ENCODE measurements at places on chromosomes 6 and 20.

GRCh38 chr6:10838794-10839333, 525 bp upstream of the MAK start:
- no peak for DNase-seq

DNA sequence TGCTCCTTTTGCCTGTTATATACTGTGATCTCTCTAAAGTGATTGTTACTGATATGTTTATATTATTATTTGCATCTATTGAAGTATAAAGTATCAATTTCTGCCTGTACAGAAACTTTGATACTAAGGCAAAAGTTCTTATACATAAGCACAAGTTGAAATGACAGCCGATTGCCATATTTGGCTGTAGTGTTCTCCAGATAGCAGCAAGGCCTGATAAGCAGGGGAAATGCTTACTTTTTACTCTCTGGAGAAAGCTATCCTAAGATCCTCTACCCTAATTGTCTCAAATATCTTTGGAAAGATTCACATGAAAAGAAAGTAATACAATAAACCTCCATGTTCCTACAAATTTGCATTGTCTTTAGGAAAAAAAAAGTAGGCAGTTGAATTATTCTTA, 31.4 kb downstream of the SENP6 start:
- DNase-seq = no peak

DNA sequence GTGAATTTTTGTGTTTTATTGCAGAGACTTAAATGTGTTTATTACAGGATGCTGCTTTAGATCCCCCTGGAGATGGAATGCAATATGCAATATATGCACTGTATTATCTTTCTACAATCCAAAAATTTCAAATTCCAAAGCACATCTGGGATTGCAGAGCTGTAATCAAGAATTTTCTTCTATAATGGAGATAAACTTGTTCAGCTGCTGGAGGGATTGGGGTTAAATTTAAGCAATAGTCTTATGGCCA, 66.4 kb downstream of the MKKS start:
- DNase-seq = no peak

DNA sequence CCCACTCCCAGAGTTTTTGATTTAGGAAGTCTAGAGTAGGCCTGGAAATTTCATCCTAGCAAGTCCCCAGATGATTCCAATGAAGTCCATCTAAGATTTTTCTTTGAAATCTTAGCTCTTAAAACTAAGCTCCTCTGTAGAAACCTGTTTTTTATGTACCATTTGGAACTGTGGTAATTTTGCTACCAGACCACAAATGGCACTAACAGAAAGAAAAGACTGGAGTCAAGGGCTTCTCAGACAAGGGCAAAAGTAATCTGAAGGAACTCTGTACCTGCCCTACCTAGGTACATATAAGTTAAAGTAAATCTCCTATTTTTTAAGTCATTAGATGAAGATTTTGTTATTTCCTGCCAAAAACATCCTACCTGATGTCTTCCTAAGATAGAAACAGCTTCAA, 155.0 kb upstream of the HTR1E start:
- DNase-seq = no peak

DNA sequence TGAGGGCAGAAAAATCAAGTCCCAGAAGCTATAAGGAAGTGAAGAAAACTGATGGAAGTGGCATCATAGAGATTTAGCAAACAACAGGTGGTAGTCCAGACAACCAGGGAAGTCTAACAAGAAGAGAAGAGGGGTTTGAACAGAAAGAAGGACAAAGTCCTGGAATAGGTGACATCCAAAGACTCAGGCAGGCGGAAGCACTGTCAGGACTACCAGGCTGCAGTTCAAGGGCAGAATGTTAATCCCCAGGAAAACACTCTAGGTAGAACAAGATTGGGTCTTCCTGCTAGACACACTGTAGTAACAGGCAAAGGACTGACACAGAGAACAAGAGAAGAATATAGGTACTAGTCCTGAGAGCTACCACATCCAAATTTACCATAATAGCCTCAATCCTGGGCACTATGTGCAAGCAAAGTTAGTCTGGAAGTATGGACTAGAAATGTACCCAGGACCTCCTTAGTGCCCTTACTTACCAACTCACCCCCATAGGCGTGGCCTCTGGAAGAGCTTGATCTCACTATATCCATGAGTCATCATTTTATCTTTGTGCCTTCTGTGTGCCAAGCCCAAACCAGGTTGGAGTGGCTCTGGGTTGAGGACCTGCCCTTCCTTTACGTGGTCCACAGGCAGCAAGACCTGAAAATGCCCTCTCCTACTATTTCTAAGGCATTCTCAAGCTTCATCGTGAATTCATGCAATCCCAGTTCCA, 2.2 kb upstream of the EPB41L2 start:
- no peak for DNase-seq

DNA sequence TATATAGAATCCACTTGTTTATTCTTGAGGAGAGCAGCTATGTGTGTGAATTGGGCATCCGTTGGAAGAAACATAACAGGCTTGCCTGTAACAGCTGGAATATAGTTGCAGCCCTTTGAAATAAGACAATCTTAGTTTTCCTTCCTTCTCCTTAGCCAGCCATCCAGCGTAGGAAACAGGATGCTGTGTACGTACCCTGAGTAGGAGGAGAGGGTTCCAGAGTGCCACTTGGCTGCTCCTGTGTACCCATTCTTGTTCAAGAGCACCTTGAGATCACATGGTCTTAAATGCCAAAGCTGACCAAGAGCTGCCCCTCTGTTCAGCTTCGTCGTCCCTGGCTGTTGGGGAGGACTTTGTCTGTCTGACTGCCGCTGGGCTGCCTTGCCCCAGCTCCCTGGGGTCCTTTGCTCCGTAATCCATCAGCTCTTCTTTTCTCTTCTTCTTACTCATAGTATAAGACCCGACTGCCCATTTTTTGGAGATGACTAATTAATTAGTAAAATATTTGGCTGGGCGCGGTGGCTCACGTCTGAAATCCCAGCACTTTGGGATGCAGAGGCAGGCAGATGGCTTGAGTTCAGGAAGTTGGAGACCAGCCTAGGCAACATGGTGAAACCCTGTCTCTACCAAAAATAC, 49.0 kb downstream of the RREB1 start:
- DNase-seq = peak; percentile 23

DNA sequence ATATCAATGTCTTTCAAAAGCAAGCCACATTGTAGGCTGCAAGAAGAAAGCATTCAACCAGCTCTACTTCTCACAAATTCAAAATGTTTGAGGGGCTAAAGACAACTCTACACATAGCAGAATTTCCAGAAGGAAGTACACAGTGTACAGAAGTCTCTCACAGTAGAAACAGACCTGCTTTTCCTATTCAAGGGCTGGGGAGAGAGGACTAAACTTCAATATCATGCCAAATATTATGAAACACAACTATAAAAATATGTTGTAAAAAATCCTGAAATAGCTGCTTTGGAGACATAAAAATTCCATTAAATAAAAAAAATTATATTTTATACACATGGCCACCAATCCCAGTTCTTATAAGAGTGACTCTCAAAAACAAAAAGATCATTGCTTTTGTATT, 70.8 kb upstream of the IPCEF1 start:
- DNase-seq = no peak

DNA sequence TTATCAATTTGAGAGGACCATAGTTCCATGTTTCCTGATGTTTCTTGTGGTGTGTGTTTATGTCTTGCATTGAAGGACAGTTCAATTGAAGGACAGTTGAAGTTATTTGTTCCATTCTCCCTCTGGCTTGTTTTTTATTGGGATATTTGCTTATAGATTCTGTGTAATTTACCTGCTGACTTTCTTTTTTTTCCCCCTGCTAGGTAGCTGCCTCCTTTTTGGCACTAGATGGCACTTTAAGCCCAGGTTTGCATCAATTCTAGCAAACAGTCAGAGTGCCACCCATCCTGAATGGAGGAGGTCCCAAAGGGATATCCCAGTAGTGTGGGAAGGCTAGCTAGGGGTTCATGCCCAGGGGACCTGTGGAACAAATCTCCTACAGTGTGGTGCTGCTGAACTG, 78.1 kb downstream of the CFAP61 start:
- no peak for DNase-seq

GRCh38 chr6:116783852-116784251, 18.3 kb upstream of the FAM162B start:
- DNase-seq = no peak

- no peak for DNase-seq
Measured at GRCh38 chr6:118725944-118726343, 74.6 kb upstream of the CEP85L start.

DNA sequence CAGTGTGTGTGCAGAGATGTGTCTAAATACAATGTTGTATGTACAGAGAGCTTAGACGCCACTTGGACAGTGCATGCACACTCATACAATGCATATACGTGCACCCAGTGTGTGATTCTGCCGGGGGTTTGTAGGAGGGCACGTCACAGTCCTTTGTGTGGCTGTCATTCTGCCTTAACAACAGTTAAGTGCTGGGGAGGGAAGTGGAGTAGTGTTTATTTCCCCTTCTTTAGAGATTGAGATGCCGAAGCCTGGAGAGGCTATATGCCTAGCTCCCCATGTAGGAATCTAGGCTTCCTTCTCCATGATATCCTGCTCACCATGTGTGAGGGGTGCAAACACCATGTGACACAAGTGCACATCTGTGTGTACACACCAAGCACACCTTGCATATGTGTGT, 38.2 kb downstream of the MDFI start:
- DNase-seq = no peak

- no peak for DNase-seq
Measured at GRCh38 chr6:18392346-18392877, 5.3 kb downstream of the RNF144B start.

- no peak for DNase-seq
Measured at GRCh38 chr6:119443993-119444641, 94.6 kb upstream of the MAN1A1 start.

GRCh38 chr6:6826095-6826901, 237.8 kb downstream of the LY86 start:
- no peak for DNase-seq

DNA sequence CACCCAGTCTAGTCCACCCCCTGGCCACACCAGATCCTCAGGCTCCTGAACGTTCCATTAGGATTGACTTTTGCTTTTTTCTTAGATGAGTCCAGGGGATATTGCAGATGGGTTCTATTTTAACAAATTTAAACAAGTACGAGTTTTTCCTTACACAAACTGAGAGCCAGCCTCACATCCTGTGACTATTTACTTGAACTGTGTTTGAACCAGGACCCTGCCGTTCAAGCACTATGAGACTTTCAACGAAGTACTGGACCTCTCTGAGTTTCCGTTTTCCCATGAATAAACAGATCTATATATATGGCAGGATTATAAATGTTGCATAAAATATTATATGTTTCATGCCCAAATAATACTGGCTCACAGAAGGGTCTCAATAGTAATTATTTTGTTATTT, 1.4 kb upstream of the METTL24 start:
- no peak for DNase-seq

DNA sequence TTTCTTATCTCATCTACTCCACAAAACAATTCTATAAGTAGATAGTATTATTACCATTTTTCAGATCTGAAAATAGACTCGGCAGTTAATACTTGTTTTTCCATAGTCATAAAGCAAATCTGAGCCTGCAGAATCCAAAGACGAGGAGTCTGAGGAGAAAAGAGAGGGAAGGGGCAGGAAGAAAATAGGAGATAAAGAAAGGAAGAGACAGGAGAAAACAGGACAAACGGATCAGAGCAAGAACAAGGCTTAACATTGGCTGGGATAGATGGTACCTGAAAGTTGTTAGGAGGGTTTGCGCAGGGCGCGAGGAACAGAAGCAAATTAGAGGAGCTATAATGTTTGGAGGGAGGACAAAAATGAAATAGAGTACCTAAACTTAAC, 639 bp upstream of the PPIL1 start:
- no peak for DNase-seq

GRCh38 chr20:49165611-49166010, 22.5 kb downstream of the STAU1 start:
- DNase-seq = no peak

- DNase-seq = peak; percentile 43
Measured at GRCh38 chr6:81169166-81169565, 583.3 kb downstream of the TENT5A start.

DNA sequence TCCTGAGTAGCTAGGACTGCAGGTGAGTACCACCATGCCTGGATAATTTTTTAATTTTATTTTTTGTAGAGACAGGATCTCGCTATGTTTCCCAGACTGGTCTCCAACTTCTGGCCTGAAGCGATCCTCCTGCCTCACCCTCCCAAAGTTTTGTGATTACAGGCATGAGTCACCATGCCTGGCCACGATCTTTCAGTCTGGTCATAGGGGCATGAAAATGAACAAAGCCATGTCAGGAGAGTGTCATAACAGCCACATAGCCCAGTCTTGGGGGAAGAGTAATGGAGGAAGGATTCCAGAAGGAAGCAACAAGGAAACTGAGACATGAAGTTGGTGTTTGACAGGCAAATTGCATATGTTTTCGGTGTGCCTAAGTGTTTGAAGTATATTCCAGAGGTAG, 17.0 kb upstream of the SNX3 start:
- no peak for DNase-seq

DNA sequence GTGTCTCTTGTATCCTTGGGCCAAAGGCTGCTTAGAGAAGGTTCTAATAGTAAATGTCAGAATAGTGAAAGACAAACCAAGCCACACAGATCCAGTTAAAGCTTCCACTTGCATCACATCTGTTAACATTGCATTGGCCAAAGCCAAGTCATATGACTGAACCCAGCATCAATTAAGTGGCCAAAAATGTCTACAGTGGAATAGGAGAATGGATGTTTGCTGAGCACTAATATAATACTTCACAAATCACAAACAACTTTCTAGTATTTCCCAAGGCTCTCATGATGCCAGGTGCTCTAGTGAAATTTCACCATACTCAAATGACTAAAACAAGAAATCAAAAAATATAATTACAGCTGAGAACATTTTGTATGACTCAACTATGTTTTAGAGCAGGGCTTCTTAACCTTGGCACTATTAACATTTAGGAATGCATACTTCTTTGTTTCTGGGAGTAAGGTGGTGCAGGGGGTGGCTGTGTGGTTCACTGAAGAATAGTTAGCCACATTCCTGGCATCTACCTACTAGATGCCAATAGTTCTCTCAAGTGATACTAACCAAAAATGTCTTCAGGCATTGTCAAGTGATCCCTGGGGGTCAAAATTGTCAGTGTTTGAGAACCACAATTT, 148.0 kb upstream of the SPTLC3 start:
- no peak for DNase-seq

- DNase-seq = no peak
Measured at GRCh38 chr20:1144401-1145172, 26.2 kb downstream of the PSMF1 start.

DNA sequence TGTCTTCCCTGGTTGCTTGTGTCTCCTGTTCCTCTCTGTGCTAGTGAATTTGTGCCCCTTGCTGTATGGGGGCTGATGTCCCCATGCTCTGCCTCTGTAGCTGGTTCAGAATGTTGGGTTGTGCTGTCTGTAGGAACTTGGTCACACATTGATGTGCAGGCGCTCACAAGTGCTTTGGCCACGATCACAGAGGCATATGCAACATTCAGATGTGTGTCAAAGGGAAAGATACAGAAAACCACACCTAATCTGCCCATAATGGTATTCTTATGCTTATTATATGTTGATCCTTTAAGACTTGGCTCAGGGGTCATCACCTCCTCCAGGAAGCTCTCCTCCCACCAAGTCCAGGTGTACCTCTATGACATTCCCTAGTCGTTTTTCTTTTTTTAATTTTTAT, 17.1 kb upstream of the DHX35 start:
- no peak for DNase-seq

All from non-pigmented ciliary epithelial cell (primary cell).